ENCODE measurements at places on chromosomes 7 and 10.

GRCh38 chr10:12667052-12667451 lies 317.7 kb downstream of the CAMK1D start:
- no peak for DNase-seq

- no peak for DNase-seq
These were observed 2.3 kb downstream of the LOXL4 start for GRCh38 chr10:98265403-98266378.

DNA sequence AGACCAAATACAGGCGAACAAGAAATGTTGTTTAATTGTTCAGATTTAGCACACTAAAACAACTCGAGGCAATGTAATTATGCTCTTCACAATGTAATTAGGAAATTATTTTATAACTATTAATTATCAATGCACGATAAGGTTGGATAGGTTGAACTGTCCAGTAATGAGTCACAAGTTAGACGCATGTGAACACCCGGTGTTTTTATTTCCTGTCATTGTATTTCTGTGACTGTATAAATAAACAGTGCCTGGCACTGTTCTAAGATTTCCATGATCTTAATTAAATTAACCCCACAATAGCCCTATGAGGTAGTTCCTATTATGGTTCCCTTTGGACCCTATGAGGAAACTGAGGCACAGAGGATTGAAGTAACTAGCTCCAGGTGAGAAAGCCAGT lies 26.2 kb downstream of the C10orf105 start:
- DNase-seq: no peak

DNA sequence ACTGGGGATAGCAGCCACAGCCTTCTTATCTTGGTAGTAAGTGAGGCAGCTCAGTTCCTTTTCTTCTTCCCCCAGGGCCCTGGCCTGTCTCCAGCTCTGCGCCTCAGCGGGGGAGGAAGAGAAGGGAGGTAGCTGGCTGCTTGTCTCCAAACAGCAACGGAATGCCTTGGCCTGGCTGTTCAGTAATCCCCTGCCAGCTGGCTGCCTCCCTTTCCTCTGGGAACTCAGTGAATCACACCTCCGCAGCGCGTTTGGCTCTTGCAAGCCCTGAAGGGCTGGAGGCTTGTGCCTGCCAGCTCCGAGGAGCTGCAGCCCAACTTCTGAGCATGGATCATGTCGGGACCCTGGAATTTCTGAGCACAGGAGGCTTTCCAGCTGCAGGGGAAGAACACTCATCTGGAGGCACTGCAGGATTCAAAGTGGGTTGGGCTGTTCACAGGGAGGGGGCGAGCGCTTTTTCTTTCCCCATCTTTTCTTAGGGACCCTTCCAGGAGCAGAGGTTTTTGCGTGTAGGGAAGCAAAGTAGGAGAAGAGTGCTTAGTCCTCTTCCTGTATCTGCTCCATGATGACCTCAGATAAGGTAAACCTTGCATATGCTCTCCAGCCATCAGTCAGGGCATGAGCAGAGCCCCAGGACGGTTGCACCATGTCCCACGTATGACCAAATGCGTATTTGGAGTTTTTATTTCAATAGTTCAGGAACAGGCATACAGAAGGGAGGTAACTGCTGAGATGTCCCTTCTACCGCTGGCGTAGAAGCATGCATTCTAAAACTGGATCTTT lies 253.2 kb upstream of the INHBA start:
- DNase-seq: peak; percentile 97

DNA sequence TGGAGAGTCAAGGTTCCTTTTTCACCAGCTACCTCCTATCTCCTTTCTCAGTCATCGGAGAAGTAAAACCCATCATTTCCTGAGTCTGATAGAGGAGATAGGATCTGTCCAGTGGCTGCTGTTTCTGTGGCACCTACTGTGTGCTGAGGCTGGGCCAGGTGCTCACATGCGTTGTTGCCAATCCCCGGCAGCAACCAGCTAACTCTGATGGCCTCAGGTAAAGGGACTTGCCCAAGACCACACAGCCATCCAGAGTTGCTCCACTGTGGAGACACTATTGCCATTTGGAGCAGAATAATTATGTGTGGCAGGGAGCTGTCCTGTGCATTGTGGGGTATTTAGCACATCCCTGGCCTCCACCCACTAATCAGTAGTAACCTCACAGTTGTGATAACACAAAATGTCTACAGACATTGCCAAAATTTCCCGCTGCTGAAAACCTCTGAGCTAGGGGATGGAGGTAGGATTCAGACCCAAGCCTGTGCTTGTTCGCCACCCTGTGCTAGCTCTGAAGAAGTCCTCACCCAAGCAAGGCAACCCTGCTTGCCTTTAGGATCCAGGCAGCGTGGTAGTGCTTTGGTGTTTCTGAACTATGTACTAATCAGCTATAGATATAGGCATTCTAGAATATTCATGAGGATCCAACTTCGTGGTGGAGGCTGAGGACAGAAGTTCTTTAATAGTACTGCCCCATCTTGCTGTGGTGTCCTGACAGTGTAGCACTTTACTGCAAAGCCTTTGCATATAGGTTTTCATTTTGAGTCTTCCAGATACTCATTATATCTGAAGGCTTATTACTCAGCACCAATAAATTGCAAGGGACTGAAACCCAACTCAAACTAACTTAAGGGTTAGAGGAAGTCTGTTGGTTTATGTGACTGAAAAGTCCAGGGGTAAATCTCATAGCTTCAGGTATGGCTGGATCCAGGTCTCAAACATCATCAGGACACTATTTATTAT lies 164.6 kb downstream of the GRK5 start:
- no peak for DNase-seq

GRCh38 chr10:118956802-118957442 lies 72.6 kb upstream of the NANOS1 start:
- DNase-seq: no peak

DNA sequence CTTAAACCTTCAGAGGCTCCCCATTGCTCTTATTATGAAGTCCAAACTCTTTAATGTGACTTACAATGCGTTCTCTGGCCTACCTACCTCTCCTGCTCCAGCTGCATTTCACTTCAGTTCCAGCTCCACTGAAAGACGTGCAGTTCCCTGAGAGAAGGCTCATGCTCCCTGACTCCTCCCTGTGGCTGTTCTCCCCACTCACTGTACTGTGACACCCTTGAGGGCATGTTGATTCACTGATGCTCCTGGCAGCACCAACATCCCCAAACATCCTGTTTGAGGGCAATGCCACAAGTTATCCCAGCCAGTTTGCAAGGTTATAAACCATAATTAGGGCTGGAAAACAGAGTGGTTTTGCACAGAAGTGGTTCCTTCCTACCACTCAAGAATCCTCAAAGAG lies 111.2 kb downstream of the LSM5 start:
- no peak for DNase-seq

DNA sequence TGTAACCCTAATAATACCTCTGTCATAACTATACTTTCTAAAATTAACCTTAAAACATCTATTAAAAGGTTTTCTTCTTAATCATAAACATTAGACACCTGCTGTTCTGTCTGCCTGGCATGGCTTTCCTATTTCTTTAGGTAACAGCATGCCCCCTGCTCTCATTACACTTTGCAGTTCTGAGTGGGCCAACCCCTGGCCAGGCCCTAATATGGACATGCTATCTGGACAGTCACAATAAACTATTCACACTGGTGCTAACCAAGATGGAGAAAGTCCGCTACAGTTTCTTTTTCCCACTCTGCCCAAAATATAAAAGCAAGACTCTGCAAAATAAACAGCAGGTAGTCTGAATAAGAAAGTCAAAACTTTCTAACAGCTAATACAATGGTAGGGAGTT lies 84.0 kb downstream of the ELAPOR2 start:
- no peak for DNase-seq

GRCh38 chr10:78393094-78393493 lies 359.4 kb downstream of the RPS24 start:
- no peak for DNase-seq

DNA sequence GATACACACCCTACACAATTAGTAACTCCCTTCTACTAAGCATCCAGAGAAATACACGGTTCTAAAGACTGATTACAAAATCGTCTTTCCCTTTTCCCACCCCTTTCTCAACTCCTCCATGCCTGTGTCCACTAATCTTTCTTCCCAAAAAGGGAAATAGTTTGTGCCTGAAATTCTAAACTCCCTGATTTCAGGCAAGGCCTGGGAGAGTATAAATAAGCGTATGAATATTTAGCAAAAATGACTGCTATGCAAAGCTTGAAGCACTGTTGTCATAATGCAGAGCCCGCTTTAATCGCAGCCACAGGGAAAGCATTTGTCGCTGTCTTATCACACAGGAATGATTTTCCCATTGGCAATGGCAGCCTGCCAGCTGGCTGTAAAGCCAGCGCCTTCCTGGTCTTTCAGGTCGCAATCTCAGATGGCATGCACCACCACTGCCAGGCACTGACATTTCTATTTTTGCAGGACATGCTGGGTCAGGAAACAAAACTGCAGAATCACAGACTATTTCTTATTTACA lies 142.9 kb upstream of the PCGF5 start:
- DNase-seq: no peak

GRCh38 chr7:64951250-64951848 lies 39.5 kb downstream of the ZNF117 start:
- peak; percentile 9 for DNase-seq

- DNase-seq: peak; percentile 31
These were observed 143.0 kb upstream of the HDAC9 start for GRCh38 chr7:18352339-18353255.

- no peak for DNase-seq
These were observed 192.0 kb downstream of the ZNF438 start for GRCh38 chr10:30839652-30840051.

- DNase-seq: no peak
These were observed 49.8 kb upstream of the RAPGEF5 start for GRCh38 chr7:22406715-22407114.

- DNase-seq: no peak
These were observed 18.3 kb upstream of the BHLHA15 start for GRCh38 chr7:98192781-98193457.

GRCh38 chr7:41097501-41097900 lies 605.4 kb downstream of the INHBA start:
- no peak for DNase-seq

DNA sequence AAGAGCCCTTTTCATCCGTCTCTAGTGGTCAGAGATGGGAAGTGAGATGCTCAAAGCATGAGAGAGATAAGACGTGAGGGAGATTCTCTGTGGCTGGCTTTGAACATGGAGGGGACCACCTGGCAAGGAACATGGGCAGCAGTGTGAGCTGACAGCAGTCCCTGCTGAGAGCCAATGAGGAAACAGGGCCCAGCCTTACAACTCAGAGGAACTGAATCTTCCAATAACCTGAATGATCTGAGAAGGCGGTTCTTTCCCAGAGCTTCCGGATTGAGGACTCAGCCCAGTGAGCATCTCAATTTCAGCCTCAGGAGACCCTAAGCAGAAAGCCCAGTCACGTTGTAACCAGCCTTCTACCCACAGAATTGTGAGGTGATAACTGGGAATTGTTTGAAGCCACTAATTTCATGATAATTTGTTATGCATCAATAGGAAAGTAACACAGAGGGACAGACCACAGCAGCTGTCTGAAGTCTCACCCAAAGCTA lies 33.9 kb upstream of the IKZF1 start:
- no peak for DNase-seq

- DNase-seq: no peak
These were observed 94.6 kb downstream of the FAS start for GRCh38 chr10:89085153-89085552.

- no peak for DNase-seq
These were observed 17.1 kb upstream of the AMZ1 start for GRCh38 chr7:2670720-2671391.

- DNase-seq: no peak
These were observed 91.1 kb downstream of the AHCYL2 start for GRCh38 chr7:129315960-129316359.

- DNase-seq: no peak
These were observed 50.4 kb downstream of the VKORC1L1 start for GRCh38 chr7:65923316-65923715.

GRCh38 chr10:97106207-97106606 lies 79.6 kb downstream of the SLIT1 start:
- DNase-seq: no peak

DNA sequence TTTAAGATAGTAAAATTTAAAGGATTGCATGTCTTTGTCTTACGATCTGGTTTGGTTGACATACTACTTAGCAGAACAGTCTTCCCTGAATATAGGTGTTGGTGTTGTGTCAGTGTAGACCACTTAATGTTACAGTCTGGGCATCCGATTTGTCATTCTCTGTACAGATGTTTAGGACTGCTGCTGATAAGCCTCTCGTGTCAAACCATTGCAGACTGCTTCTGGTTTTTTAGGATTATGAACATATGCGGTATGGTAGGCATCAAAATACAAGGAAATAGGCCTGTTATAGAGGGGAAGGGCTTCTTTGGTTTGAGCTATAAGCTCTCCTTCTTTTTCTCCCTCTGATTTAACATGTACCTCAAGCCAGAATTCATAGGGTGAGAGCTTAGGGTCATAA lies 7.4 kb downstream of the CYP3A43 start:
- DNase-seq: no peak
